ENCODE measurements at places on chromosomes 1 and 21.

GRCh38 chr21:38567335-38567969 is 69.2 kb upstream of the ERG start:
- DNase-seq = peak; percentile 66

GRCh38 chr1:209462433-209462832 is 121.1 kb upstream of the CAMK1G start:
- DNase-seq = no peak

DNA sequence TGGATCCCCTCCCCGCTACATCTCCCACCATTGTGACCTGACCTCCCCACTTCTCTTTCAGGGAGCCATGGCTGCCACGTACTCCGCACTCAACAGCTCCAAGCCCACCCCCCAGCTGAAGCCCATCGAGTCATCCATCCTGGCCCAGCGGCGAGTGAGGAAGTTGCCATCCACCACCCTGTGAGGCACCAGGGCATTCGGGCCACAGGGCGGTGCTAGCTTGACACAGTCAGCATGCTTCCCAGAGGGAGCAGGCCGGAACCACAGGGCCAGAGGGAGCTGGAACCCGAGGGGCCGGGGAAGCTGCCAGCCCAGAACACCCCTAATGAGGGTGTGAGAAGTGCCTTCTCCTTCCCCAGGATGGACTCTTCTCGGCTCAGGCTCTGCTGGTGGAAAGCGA is 44.5 kb downstream of the RPS6KA1 start:
- DNase-seq = no peak

DNA sequence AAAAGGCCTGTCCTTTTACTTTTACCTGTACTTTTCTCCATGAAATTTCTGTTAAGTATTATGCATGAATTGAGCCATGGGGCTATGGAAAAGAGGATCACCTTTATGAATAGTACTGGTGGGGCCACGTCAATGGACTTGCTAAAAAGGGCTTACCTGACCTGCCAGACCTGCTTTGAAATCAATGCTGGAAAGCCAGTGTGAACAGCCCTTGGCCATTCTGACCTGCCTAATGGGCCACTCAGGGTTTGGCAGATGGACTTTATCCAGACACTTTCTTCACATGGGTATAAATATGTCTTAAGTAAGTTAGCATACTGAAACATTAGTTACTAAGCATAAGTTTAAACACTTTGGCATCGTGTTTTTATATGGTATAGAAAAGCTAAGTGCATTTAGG is 8.3 kb upstream of the GUK1 start:
- DNase-seq = no peak

GRCh38 chr1:28680151-28680550 is 11.6 kb downstream of the GMEB1 start:
- DNase-seq = no peak

DNA sequence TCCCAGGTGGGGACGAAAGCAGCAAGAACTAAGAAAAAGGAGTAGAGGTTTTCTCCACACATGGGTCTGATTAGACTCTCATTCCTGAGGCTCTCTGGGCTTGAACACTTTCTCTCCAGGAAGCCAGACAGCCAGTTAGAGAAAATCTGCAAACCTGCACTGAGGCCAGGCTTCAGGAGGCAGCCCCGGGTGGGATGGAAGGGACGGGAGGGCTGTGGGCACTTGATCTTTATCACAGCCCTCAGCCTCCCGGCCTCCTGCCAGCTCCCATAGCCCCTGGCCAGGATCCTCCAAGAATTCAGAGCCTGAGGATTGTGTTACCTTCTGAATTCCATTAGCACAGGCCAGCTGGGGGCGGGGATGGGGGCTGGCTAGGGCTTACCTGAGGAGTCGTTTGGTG is 40.1 kb downstream of the SERTAD4 start:
- peak; percentile 72 for DNase-seq

DNA sequence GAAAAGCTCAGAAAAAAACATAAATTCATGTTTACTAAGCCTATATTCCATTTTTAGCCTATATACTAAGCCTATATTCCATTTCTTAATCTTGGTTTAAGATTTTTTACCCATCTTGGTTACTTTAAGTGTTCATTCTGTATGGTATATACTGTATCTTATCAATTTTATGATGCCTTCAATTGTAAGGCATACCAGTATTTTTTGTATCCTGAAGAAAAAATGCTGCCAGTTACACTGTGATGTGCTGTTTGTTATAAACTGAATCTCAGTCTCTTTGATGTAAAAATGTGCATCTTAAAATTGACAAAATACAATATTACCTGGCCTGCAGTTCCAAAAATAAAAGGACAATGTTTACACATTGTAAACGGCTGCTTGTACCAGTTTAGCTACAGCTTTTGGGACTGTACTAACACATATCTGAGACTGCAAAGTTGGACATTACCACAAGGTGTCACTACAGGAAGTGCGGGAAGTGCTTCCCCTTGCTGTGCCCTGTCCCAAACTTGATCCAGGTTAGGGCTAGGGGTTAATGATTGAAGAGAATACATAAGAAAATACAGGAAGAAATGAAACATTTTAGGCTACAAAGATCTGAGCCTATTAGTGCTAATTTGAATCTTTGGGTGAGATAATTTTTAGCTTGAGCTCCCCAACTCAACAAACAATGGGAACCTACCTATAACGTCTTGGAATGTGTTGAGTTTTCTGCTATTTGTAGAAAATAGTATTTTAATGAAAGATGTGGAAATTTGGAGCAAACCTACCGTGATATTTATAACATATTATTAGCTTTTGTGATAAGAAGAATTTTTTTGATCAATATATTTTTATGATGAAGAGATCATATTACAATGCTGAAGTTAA is 108.9 kb downstream of the LBR start:
- DNase-seq = no peak

DNA sequence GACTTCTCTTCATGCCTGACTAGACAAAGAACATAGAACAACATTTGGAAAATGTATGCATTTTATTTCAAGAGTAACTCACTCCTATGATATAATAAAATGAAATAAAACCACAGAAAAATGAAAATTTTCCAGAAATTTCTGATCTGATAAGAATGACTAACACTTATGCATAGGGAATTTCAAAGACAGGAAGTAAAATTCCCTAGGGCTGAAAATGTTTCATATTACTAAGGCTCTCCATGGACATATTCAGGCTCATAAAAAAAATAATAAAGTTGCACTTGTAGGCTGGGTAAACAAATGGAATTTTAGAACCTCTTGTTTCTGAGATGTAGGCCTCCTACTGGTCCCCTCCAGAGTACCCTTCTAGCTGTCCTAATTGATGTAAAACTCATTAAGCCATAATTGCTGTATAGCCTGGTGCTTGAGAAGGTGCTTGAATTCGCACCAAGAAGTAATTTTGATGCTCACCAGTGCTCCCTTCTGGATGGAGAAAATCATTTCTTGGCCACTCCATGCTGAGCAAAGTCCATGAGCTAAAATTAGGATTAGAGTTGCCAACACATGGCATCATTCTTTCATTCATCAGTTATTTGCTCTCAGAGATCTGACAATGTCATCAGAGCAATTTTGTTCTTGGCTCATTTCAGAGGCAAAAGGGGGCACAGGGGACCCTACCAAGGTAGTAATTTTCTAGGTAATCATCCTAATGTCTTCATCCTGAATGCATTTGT is 641.0 kb upstream of the CAMK1G start:
- no peak for DNase-seq

DNA sequence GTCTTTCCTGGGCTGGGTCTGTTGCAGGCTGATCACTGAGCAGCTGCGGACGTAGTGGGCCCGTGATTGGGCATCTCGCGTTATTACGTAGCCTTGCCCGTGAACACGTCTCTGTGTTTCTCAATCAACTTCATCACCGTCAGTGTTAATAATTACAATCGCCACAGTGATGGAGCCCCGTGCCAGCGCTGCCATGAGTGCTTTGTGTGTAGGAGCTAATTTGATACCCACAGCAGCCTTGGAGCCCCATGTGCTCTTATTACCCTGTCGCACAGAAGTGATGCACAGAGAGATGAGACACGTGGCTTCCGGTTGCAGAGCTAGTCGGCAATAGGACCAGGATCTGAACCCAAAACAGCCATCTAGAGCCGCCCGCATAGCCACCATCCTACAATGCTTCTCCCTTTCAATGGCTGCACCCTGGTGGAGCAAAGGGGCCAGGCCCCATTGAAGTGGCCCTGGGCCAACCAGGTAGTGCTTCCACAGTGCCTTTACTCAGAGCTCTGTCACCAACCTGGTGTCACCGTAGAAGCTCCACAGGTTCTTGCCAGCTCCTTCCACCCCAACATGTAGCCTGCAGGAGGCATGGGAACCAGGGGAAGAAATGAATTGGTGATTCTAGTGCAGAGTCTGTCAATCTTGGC is 398.5 kb upstream of the VAMP3 start:
- DNase-seq = no peak

- no peak for DNase-seq
These were observed 1.2 kb downstream of the S100A5 start for GRCh38 chr1:153539395-153540093.

DNA sequence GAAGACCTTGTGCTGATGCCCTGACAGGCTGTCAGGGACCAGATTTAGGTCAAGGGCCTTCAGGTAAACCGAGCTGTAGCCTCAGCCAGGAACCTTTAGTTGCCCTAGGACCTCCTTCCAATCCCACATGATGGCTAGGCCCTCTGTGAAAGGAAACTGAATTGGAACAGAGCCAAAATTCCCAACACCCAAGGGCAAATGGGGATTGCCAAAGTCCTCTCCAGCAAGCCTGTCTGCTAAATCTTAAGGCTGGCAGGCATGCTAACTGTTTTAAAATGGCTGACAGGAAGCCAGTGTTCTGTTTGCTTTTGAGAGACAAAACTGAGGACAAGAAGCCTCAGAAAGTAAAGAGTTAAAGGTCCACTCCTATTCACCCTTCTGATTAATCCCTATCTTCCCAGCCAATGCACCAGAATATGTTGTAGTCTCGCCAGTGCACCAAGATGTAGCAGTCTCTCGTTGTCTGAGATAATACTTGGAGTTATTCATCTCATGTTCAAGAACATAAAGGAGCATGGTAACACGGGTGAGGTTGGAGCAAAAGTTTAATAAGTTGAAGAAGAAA is 35.1 kb downstream of the MSTO1 start:
- DNase-seq = no peak

DNA sequence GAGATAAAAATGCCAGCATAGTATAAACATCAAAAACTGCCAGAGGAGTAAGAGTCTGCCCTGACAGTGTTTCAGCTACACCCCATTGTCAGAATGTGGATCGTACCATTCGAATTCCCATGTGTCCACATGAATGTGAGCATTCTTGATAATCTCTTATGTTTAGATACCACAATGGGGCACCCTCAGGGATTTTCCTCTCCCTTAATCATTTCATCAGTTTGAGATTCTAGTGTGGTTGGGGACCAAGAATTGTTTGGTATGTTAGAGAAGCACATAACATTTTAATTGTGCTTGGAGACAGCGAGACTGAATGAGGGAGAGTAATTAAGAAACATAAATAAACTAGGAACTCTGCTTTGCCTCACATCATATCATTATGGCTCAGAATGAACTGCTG is 120.2 kb downstream of the ZC3H11B start:
- DNase-seq = no peak

- DNase-seq = no peak
These were observed 21.1 kb downstream of the TBX19 start for GRCh38 chr1:168301664-168302320.

- no peak for DNase-seq
These were observed 120.6 kb upstream of the LMO4 start for GRCh38 chr1:87208080-87208479.

DNA sequence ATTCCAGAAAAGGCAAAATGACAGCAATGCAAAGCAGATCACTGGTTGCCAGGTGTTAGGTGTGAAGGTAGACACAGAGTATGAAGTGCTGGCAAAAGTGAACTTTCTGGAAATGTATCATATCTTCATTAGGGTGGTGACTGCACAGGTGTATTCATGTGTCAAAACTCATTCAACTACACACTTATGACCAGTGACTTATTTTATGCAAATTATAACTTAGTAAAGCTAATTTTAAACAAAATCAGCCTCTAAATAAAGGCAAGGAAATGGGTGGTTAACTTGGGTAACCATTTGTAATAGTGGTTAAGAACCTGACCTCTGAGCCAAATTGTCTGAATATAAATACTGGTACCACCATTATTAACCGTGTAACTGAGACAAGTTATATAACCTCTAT is 7.4 kb downstream of the COP1 start:
- DNase-seq = no peak

- peak; percentile 27 for DNase-seq
These were observed 40.7 kb upstream of the PRKACB start for GRCh38 chr1:84103197-84103992.

GRCh38 chr21:26096494-26097371 is 73.8 kb downstream of the APP start:
- DNase-seq = no peak

DNA sequence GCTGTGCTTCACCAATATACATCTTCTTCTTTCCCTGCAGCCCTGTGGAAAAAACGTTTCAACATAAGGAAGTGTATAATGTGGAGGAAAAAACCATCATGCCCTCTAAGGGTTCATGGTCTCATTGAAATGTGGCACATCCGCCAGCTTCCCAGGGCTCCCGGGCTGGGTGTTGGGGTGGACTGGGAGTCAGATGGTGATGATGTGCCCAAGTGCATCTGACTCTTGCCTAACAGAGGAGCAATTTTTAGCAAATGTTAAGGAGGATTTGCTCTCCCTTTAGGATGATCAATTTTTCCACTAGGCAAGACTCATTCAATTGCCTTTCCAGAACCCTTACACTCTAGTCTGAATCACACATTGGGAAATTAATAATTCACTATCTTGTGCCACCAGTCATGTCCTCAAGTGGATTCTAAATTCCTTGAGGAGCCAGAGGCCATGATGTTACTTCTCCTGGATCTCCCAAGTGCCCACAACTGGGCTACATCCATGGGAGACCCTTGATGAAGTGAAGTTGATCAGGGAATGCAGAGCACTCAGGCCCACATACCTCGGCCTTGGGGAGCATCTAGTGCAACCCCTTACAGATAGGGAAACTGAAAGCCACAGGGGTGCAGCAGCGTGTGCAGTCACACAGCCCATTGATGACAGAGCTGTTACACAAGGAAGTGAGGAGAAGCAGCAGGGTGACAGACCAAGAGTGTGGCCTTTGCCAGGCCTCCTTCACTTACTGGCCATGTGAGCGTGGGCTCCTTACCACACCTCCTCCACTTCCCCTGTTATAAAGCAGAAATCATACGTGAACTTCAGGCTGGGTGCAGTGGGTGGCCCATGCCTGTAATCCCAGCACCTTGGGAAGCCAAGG is 100.0 kb upstream of the SLC44A3 start:
- no peak for DNase-seq

DNA sequence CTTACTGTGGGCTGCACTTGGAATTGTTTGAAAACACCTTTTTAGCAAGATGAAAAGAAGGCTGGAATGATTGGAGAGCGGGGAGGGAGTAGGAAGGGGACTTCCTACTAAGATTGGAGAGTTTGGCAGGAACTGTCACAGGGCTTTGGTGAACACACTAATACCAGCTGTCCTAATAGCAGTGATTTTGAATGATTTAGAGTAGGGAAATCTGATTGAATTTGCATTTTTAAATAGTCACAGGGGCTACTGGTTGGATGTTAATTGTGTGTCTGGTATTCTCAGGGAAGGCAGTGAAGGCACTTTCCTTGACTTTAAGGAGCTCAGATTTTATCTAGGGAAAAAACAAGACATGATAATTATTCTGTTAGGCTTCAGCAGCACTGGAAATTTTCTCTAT is 2.5 kb upstream of the HMGCL start:
- no peak for DNase-seq

Measured in right hindlimb (tissue), 1 donor.